Stimulated activated naive CD4-positive, alpha-beta T cell treated with Interleukin-2 at 50 U/mL for 16 hours (primary cell): ENCODE measurements at places on chromosomes 3 and 15.

DNA sequence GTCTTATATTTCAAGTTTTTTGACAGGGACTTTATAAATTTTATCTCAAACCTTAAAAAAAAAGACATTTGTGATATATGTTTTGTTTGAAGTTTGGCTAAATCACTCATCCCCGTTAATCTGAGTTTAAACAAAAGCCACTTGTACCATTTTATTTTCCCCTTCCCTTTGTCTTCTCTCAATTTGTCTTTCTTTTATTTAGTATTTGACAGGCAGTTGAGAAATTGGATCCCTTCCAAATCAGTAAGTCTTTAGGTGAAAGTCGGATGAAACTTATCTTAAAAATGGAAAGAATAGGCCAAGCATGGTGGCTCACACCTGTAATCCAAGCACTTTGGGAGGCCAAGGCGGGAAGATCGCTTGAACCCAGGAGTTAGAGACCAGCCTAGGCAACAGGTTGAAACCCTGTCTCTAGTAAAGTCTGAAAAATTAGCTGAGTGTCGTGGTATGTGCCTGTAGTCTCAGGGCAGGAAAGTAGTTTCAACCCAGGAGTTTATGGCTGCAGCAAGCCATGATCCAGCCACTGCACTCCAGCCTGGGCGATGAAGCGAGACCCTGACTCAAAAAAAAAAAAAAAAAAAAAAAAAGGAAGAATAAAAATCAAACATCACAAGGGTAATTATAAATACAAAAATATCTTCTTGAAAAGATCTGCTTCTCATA is 394.6 kb upstream of the TPM1 start:
- no peak for DNase-seq

GRCh38 chr3:149792452-149793270 is at the start of gene ANKUB1:
TSS of gene ANKUB1 (minus strand) at chr3:149792554. CDS start at chr3:149792366, 188 bp downstream.
- no peak for DNase-seq

DNA sequence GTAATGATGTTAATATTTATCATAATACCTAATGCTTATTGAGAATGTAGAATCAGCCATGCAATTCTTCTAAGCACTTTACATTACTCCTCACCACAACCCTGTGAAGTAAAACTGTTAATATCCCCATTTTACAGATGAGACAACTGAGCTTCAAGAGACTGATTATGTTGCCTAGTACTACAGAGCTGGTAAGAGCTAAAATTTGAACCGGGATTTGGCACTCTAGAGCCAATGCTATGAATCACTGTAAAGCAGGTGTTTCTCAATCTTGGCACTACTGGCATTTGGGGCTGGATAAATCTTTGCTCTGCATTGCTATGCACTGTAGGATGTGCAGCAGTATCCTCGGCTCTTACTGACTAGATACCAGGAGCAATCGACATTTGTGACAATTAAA is 367.7 kb downstream of the MAGI1 start:
- DNase-seq: no peak

- no peak for DNase-seq
Observed at GRCh38 chr3:106303766-106304165, 435.0 kb upstream of the CBLB start.

- no peak for DNase-seq
Observed at GRCh38 chr15:49421991-49422390, 1.1 kb upstream of the FGF7 start.
